ENCODE measurements at places on chromosomes 1 and 21.

GRCh38 chr1:78527706-78528105 lies 36.9 kb downstream of the PTGFR start:
- no peak for DNase-seq

DNA sequence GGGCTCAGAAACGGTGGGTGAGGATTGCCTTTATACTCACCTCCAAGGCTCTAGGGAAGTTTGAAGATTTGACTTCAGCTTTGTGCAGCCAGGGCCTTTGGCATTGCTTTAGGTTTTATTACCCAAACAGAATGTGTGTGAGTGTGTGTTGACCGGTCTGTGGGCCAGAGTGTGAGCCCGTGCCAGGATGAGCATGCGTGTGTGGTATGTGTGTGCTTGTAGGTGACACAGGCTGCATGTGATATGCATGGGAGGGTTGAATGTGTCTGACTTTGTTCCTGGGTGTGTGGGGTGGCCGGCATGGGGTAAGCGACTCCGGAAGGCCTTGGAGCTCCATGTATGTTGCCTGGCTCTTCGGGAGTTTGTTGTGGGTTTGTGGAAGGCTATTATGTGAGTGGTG lies 160.5 kb downstream of the FOXD2 start:
- no peak for DNase-seq

GRCh38 chr1:72724951-72725861 lies 442.9 kb upstream of the NEGR1 start:
- DNase-seq = no peak

GRCh38 chr1:174191349-174191862 lies 32.1 kb downstream of the RABGAP1L start:
- DNase-seq = no peak

DNA sequence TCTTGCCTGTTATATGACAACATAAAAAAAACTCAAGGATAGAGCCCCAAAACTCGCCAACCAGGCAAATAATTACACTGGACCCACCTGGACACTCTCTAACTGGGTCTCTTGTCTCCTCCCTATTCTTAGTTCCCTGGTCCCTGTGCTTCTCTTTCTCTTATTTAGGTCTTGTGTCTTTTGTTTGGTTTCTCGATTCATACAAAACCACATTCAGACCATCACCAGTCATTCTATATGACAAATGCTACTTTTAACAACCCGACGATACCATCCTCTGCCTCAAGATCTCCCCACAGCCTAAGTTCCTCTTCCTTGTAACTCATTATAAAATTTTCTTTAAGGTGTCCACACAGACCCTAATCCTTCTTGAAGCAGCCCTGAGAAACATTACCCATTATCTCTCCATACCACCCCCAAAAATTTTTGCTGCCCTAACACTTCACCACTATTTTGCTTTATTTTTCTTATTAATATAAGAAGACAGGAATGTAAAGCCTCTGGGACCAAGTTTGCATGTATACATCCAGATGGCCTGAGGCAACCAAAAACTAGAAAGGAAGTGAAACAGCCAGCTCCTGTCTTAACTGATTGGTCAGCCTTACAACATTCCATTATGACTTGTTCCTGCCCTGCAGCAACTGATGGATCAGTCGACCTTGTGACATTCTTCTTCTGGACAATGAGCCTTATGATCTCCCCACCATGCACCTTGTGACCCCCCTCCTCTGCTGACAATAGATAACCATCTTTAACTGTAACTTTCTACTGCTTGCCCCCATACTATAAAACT lies 638.2 kb downstream of the AMY1C start:
- no peak for DNase-seq

DNA sequence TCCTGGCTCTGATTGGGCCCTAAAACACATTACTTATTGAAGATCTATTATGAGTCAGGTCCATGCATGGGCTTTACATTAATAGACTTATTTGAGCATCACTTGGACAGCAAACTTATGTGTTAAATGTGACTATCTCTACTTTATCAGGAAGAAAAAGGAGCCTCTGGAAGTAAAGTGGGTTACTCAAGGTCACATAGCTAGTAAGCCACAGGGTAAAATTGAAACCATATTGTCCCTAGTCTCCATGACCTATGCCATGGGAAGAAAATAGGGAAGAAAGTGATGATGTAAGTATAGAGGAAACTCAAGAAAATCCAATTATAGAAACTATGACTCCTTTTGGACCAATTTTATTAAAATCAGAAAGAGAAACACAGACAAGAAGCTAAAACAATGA lies 555.3 kb downstream of the NUF2 start:
- no peak for DNase-seq

GRCh38 chr1:160858097-160858496 lies 4.6 kb downstream of the CD244 start:
- peak; percentile 38 for DNase-seq

- DNase-seq = no peak
Measured at GRCh38 chr21:24224422-24224821, 1382.9 kb downstream of the MRPL39 start.

DNA sequence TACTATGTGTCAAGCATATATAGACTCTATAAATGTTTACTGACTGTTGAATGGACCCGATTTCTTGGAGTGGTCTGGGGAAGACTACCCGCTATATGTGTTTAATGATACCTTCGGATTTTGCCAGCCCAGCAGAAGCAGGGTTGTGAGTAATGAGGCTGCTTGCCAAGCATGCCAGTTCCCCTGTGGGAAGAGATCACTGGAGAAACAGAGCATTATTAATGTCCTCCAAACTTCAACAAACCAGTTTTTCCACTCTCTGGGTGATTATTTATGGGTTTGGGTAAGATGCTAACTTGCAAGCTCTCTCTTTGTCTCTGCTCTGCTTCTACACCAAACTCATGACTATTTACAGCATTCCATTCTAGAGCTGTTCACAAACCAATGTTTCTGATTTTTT lies 25.1 kb upstream of the PHGDH start:
- DNase-seq = no peak

GRCh38 chr21:14836950-14837349 lies 227.8 kb downstream of the NRIP1 start:
- no peak for DNase-seq

DNA sequence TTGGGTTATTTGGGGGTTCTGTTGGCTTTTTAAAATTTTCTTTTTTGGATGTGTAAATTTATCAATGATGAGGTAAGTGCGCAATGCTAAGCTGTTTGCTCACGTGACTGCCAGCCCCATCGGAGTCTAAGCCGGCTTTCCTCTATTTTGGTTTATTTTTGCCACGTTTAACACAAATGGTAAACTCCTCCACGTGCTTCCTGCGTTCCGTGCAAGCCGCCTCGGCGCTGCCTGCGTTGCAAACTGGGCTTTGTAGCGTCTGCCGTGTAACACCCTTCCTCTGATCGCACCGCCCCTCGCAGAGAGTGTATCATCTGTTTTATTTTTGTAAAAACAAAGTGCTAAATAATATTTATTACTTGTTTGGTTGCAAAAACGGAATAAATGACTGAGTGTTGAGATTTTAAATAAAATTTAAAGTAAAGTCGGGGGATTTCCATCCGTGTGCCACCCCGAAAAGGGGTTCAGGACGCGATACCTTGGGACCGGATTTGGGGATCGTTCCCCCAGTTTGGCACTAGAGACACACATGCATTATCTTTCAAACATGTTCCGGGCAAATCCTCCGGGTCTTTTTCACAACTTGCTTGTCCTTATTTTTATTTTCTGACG lies 3.1 kb downstream of the OLIG2 start:
- DNase-seq = peak; percentile 66

- DNase-seq = no peak
Measured at GRCh38 chr1:164562511-164562910, 3.5 kb downstream of the PBX1 start.

DNA sequence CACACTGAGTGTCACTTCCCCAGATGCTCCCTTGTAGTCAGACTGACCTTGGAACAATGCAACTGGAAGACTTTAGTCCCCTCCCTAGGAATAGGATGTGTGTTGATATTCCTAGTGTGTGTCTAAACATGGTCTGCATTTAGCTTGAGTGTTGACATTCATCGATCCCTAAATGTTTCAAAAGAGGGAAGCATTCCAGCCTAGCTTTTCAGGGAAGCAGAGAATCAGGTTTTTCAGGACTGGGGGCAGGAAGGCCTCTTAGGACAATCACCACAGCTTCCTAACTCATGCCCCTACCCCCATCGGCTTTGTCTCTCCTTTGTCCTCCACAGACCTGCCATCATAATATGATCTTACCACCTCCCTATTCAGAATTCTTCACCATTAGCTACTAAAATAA lies 43.4 kb downstream of the NMNAT2 start:
- DNase-seq = no peak

DNA sequence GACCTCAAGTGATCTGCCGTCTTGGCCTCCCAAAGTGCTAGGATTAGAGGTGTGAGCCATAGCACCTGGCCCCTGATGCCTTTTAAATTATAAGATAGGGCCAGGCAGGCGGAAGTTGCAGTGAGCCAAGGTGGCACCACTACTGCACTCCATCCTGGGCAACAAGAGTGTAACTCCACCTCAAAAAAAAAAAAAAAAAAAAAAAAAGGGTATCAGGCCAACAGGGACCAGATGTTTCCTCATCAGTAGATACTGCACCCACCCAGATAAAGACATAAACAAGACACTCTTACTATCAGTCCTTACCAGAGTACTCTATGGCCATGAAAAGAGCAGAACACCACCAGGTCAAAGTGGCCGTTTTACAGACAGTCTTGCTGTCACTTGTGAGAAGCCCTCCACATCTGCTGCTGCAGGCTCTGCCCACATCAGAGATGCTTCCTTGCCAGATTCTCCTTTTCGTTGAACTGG lies 3.3 kb downstream of the C21orf58 start:
- no peak for DNase-seq

GRCh38 chr1:62573675-62574074 lies 23.6 kb upstream of the ANGPTL3 start:
- DNase-seq = no peak

GRCh38 chr1:156676114-156676819 lies 940 bp downstream of the NES start:
- no peak for DNase-seq

DNA sequence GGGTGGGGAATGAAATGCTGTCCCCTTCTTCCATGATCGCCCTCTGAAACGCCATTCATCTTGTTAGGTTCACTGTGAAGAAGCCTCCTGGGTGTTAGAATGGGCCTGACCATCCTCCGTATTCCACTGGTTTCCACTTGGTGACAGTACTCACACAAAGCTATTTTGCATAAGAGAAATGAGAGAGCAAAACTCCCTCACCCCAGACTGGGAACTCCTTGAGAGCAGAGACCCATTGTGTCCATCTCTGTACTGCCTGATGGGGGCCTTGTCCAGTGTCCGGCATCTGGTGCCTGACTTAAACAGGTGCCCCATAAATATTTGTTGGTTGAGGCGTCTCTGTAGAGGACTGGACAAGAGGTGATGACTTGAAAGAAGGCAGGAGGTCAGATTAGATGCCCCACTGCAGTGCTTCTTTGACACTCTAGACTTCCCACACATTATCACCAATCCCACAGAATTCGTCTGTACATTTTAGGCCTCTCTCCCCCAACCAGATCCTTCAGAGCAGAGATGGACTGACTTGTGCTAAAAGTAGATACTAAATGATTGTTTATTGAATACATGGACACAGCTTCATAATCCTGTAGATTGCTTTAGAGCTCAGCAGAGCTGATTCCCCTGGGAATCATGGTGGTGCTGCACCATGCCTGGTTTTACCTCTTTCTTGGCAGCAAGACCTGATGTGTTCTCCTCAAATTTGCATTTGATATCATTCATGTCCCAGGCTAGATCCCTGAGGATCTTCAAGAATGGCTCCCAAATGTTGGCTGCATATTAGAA lies 22.4 kb upstream of the KCNA2 start:
- no peak for DNase-seq

- no peak for DNase-seq
Measured at GRCh38 chr1:193335806-193336428, 149.5 kb upstream of the B3GALT2 start.

GRCh38 chr1:92989936-92990583 lies 28.8 kb upstream of the DIPK1A start:
- no peak for DNase-seq

DNA sequence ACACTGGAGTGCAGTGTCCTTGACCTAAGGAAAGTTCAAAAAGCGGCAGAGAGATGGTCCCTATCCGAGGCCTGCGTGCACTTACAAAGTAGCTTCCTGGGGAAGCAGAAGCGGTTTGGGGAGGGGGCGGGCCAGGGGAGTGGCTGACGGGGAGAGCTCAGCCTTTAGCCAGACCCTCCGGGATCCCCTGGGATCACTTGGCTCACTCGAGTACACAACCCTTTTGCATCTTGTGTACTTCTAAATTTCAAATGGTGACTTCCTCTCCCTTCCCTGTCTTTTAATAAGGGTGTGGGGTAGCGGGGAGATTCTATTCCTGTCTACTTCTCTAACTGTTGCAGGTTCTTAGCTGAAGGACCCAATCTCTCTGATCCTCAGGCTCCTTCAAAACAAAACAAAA lies 18.1 kb upstream of the SNX27 start:
- peak; percentile 14 for DNase-seq

- no peak for DNase-seq
Measured at GRCh38 chr1:168801032-168801745, 72.2 kb upstream of the DPT start.

GRCh38 chr1:92663775-92664174 lies 121.1 kb downstream of the EVI5 start:
- peak; percentile 45 for DNase-seq

DNA sequence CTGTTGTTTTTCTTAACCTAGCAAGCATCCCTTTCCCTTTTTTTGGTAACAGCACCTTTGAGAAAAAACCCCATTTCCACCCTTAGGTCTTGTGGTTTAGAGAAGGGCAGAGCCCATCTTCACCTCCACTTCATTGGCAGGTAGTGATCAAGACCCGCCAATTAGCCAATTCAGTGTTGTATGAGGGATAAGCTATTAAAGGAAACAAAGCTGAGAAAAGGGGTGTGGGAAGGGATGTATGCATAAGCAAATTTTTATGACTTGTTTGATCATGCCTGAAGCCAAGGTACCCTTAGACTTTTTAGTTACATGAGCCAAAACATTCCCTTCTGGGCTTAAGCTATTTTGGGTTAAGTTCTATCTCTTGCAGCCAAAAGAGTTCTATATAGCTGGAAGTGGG lies 3.6 kb upstream of the ZNF697 start:
- DNase-seq = no peak

Measured in suppressor macrophage (primary cell).